ENCODE measurements at places on chromosomes 1 and 21. TPM values are rescaled to one million over a fixed set of nuclear protein-coding genes. Genes with fewer than 3 reads are reported as not detected.

SUSD4 gene
- 0.91 TPM for polyA plus RNA-seq

KLHDC9 gene
- polyA plus RNA-seq = 4.0 TPM

RCSD1 gene
- 12.8 TPM for polyA plus RNA-seq

RHOU gene
- 21.9 TPM for polyA plus RNA-seq

PLA2G2F gene
- 0.13 TPM for polyA plus RNA-seq

CD5L gene
- polyA plus RNA-seq = 0.41 TPM

SPAG17 gene
- 11.0 TPM for polyA plus RNA-seq

MAB21L3 gene
- 0.38 TPM for polyA plus RNA-seq

DHDDS gene
- polyA plus RNA-seq = 30.7 TPM

HTR1D gene
- polyA plus RNA-seq = 0.56 TPM
